Nucleus accumbens (tissue), 56 donors: ENCODE measurements at places on chromosomes 7 and 10.

DNA sequence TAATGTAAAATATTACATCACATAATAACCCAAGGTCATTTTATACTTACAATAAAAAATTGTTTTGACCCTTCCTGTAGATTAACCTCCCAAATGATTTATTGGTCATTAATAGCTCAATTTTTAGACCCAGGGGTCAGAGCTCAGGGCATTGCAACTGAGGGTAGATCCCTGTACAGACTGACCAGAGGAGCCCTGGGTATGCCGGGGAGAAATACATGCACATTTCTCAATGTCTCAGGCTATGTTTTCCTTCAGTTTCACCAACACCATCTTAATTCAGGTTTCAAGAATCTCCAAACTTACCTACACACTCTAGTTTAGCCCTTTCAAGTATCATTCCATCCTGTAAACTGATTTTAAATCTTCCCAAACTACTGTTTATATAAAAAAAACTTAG, 46.2 kb downstream of the CALD1 start:
- no peak for DNase-seq

- no peak for DNase-seq
Measured at GRCh38 chr7:129775695-129776361, 164.3 kb downstream of the NRF1 start.

- no peak for DNase-seq
Measured at GRCh38 chr10:77448226-77448625, 189.4 kb downstream of the KCNMA1 start.

DNA sequence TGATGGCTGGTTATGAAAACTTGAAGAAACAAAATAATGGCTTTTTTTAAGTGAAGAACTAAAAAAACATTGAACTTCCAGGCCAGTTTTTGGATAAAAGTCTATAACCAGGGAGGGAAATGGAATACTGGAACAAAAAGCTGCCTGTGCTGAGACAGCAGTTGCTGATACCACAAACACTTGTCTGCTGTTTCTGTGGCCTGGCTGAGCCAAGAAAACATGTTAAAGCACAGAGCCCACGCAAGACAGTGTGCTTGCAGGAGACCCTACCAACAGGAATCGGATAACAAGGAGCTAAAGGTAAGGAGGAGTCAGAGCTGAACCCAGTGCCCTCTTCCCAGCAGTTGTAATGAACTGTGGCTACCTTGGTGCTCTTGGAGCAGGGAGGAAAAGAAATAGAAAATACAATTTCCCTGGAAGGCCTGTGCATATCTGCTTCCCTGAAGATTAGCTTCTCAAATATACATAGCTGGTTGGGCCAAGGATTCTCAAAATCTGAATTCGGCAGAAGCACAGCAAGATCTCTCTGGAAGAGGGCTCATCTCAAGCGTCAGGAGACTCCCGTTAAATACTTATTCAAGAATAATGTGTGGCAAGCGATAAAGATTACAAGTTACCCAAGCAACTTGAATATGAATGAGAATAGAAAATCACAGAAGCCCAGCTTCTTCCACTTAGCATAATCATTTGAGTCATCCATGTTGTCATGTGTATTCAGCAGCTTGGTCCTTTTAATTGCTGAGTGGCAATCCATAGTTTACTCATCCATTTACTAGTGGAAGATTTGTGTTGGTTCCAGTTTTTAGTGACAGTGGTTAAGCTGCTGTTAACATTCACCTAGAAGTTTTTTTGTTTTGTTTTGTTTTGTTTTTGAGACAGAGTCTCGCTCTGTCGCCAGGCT, 87.6 kb downstream of the NOD1 start:
- no peak for DNase-seq

GRCh38 chr10:48589266-48589665, 15.6 kb downstream of the ARHGAP22 start:
- no peak for DNase-seq

- no peak for DNase-seq
Measured at GRCh38 chr7:17362439-17363105, 64.1 kb downstream of the AHR start.

DNA sequence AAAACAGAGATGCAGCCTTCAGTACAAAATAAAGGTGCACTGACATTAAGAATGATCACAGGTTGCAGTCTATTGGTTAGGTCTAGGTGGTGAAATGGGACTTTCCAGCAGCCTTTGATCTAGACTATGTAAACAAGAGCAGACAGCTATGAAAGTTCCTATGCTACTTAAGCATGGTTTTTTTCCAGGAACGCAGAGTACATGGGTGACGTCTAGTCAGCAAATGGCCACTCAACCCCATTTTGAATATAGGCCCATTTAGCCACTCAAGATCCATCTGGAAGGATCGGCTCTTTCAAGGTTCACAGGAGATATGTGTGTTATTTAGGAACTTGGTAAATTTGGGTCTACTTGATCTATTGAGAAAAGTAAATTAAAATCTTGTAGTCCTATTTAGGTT, 1424.6 kb upstream of the LRRTM3 start:
- DNase-seq: no peak

DNA sequence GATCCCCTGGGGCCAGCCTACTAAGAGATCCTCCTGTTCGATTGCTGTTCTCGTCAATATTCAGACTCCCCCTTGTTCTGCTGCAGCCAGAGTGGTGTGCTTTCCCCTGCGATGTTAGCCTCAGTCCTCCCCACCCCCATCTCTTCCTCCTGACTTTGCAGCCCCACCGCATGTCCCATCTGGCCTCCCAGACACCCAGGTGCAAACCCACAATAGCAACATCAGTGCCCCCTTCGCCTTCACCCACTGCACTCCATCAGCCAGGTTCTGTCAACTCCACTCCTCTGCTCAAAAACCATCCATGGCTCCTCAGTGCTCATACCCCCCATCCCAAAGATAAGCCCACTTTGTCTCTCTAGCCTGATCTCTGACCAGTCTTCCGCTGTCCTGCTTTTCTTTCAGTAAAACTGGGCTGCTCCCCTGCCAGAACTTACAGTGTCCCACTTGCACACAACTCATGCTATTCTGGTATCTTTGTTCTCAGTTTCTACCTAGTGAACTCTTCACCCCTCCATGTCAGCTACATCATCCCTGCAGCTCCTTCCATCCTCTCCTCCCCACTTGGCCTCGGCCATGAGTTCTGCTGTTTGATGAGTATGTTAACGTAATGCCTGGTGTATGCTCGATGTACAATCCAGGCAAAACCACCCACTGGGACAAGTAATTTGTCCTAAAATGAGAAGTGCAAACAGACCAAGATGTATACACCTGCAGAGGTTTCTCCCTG, 26.6 kb downstream of the COL13A1 start:
- no peak for DNase-seq

DNA sequence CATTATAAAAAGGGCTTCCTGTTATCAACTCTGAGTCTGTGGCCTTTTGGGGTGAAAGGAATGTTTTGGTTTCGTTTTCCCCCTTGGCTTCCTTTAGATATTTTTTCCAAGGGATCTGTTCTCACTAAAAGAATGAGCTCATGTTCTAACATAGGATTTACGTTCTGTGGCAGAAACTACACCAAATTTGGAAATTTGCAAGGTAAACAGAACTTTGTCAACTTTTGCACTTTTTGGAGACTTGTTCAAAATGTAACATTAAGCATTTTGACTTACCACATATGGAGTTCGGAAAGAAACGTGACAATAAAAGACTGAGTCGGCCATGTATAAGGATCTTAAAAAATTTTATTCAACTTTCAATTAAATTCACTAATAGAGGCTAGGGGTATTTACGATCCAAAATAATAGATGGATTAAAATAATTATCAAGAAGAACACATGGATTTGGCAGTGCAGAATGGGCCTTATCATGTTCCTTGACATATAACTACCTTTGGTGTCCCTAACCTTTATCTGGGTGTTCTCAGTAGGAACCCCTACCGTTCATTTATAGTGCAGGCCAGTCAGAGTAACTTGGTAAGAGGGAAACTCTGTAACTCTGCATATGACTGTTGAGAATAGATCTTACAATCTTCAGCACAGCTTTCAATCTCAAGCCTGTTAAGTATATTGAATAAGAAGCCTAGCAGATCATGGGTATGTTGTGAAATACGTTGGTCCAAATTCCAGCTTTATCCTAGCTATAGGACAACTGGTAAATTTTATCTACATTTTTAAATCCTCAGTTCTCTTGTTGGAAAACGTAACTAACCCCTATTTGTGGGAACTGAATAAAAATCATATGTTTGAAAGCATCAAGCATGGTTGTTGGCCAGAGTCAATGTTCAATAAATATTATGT, 11.8 kb downstream of the CPED1 start:
- DNase-seq: no peak

GRCh38 chr10:72285972-72286521, 12.3 kb downstream of the DDIT4 start:
- no peak for DNase-seq

GRCh38 chr10:29603223-29603896, 31.4 kb downstream of the SVIL start:
- no peak for DNase-seq

DNA sequence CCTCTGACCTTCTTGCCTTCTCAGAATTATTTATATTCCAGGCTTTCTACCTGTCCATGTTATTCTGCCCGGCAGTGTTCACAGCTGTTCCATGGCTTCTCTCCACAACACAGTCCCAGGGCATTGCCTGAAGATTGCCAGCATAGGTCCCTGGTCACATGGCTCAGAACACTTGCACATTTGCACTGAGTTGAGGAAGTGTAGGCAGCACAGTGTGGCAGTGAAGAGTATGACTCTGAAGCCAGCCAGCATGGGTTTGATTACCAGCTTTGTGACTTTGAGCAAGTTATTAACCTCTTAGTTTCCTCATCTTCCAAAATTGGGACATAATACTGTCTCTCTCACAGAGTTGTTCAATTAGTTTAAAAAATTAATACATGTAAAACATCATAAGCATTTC, 73.2 kb upstream of the NEUROD6 start:
- no peak for DNase-seq

DNA sequence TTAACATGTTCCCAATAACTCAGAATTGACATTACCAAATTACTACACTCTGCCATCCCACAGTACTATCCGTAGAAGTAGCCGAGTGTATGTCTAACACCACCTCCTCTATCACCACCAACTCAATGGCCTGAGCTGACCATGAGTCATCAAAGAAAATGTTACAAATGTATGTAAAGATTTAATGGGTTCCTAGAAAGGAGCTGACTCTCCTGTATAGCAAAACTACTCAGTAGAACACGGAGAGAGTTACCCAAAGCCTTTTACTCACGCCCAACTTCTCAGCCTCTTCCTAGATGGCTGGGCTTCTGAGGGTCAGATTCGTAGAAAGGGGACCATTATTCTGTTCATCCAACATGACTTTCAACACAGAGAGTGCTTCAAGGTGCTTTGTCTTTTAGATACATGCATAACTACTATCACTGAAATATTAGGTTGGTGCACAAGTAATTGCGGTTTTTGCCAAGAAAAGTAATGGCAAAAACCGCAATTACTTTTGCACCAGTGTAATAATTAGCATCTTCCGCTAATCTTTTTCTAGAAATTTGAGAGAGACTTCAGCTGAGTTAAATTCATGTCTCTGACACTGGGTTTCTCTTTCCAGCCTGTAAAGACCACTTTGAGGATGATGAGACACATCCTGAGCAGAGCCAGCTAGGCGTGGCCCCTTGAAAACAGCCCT, 24.0 kb upstream of the NANOS1 start:
- no peak for DNase-seq

DNA sequence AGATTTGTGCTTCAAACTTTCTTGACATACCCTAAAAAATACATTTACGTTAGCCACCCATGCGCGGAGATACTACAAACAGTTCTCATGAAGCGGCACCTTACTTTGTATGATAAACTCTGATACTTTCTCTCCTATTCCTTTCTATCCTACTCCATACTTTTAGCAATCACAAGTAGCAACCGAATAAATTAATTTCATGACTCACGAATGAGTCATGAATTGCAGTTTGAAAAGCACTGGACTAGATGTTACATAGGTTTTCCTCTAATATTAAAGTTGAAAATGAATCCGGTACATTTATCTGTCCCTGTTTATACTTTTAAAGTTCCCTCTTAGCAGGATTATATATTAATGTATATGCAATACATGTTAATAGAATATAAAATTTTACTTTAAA, 67.6 kb downstream of the CUBN start:
- no peak for DNase-seq

DNA sequence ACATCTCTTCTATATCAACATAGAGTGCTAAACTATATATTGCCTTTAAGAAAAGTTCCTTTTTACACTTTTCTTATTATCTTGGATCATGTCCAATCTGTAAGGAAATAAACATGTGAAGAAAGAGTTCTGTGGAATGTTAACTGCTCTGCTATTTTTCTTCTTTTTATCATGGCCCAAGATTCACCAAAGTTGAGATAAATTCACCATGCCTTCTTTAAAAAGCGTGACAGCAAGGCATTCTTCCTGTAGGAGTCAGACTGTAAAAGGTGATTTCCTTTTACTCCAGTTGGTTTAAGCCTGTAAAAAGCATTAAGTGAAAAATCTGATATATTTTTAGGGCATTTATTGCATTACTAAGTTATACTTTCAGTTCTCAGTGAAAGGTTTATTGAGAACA, 165.7 kb upstream of the FZD1 start:
- no peak for DNase-seq

DNA sequence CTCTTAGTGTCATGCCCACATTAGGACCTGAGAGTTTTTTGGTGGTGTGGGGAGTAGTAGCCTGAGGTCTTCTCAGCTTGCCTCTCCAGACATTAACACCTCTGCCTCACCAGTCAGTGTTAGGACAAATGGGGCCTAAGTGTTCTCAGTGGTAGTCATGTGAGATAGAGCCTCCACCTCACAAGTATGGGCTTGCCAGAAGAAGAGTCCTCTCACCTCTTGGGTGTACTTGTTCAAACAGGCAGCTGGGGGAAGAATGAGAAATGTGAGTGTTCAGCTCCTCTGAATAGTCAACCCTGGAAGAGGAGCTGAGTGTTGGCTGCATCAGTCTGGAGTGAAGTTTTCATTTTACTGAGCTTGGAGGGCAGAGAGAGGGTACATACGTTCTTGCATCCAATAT, 464.6 kb downstream of the POM121L12 start:
- DNase-seq: no peak

GRCh38 chr10:70899096-70899495, 10.7 kb upstream of the PCBD1 start:
- no peak for DNase-seq

GRCh38 chr10:132588301-132589013, 50.9 kb downstream of the INPP5A start:
- DNase-seq: no peak

DNA sequence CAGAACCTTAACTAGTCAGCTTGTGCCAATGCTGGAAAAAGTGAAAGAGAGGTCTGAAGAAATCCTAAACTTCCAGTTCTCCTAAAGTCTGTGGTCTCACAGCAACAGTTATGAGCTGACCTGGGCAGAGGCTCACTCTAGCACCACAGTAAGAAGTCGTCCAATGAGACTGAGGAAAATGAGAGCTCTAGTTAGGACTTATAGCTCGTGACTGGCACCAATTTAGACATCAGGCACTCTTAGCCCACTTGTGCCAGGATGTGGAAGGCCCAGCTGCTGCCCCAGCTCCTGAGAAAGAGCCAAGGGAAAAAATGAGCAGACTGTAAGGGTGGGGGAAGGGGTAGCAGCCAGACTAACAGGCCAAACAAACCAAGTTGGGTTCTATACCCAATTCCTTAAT, 7.6 kb downstream of the MMS19 start:
- DNase-seq: peak; percentile 43
